ENCODE measurements at places on chromosomes 2 and 18.

GRCh38 chr2:23772056-23772455 is 154.9 kb downstream of the ATAD2B start:
- no peak for DNase-seq

- DNase-seq, result no peak
These were observed 58.6 kb upstream of the CHN1 start for GRCh38 chr2:175063741-175064140.

GRCh38 chr18:13183790-13184189 is 34.8 kb upstream of the LDLRAD4 start:
- DNase-seq, result no peak

- DNase-seq, result no peak
These were observed 248.3 kb upstream of the COL3A1 start for GRCh38 chr2:188725746-188726360.

- DNase-seq, result peak; percentile 51
These were observed 30.2 kb downstream of the XDH start for GRCh38 chr2:31384351-31384750.

GRCh38 chr18:23798249-23798648 is 109.0 kb downstream of the LAMA3 start:
- no peak for DNase-seq

DNA sequence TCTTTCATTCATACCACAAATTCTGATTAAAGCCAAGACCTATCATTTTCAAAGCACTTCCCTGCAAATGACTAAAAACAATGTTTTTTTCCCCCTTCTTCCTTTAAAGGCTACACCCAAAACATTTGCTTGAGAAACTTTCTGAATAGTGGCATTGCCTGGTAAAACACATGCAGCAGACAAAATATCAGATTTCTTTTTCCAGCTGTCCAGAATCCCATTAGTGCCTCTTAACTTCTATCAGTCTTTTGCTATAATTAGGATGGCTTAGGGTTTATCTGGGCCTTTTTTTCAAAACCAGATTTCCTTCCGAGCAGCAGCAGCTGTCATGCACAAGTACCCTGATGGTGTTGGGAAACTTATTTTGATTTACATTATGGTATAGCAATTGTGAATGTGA is 50.6 kb downstream of the ALPK2 start:
- DNase-seq, result no peak

DNA sequence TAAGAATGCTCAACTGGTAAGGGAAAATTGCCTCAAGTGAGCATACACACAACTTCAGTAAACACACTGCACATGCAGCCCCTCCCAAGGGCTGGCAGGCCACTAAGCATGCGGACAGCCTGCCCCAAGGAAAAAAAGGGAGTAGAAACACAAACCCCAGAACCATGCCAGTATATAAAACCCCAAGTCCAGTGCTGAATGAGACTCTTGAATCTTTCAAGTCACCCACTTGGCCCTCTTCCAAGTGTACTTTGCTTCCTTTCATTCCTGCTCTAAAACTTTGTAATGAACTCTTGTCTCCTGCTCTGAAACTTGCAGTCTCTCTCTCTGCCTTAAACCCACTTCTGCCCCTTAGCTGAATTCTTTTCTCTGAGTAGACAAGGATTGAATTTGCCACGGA is 736.4 kb downstream of the RNF144A start:
- DNase-seq, result no peak

DNA sequence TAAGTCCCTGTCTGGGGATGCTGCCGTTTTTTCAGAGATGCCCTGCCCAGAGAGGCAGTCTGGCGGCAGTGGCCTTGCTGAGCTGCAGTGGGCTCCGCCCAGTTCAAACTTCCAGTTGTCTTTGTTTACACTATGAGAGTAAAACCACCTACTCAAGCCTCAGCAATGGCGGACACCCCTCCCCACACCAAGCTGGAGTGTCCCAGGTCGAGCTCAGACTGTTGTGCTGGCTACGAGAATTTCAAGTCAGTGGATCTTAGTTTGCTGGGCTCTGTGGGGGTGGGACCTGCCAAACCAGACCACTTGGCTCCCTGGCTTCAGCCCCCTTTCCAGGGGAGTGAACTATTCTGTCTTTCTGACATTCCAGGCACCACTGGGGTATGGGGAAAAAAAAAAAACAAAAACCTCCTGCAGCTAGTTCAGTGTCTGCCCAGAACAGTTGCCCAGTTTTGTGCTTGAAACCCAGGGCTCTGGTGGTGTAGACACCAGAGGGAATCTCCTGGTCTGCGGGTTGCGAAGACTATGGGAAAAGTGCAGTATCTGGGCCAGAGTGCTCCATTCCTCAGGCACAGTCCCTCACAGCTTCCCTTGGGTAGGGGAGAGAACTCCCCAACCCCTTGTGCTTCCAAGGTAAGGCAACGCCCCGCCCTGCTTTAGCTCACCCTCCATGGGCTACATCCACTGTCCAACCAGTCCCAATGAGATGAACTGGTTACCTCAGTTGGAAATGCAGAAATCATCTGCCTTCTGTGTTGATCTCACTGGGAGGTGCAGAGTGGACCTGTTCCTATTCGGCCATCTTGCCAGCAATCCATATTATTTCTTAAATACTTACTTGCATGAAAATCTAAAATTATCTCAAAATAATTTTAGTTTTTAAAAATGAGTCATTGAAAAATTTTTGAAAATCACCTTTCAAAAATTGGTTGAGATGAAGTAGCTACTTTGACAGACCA is 338.0 kb downstream of the OSR1 start:
- DNase-seq, result no peak

- DNase-seq, result no peak
These were observed 2.3 kb downstream of the WIPF1 start for GRCh38 chr2:174595116-174595809.
